ENCODE measurements at places on chromosomes 3 and 15.

GRCh38 chr15:24772266-24772665, 96.7 kb downstream of the NPAP1 start:
- DNase-seq = no peak

- no peak for DNase-seq
Measured at GRCh38 chr15:55344206-55344605, 25.2 kb downstream of the PIGB start.

GRCh38 chr3:157533298-157534070, 30.3 kb upstream of the VEPH1 start:
- DNase-seq = no peak

DNA sequence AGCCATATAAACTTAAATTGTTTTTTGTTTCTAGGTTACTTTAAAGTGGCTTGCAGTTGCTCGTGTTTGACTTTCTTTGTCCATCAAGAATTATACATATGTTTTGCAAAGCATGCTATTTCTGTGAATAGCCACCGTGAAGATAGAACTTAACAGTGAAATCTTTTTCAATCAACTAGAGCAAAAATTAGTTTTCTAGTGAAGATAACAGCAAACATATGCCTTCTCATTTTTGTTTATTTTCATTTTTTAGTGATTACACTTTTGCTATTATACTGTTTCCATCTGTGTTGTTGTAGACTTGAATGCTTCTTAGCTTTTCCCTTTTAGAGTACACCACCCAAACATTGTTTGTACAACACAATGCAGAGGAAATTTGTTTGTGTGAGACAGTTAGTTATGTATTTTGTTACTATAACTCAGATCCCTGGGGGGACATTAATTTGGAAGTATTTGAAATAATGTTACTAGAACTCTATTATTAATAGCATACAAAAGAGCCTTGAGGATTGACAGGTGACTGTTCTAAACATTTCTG, 62.8 kb downstream of the CRYBG3 start:
- DNase-seq = no peak

GRCh38 chr3:106299300-106300098, 430.7 kb upstream of the CBLB start:
- peak; percentile 44 for DNase-seq

DNA sequence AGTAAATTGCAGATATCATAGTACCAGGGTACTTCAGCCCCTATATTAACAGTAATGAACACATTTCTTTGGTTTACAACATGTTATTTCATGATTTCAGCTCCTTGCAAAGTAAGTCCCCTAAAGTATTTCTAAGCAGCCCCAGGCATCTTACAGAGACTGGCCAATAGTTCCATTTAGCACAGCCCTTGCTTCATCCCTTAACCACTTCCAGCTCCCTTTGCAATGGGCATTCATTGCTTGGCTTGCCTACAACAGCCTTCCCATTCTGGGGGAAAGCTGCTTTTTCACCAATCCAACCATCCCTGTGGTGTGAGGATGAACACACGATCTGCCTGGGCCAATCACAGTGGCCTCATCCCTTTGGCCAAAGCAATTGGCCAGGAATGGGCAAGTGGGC, 67.2 kb upstream of the XCR1 start:
- DNase-seq = no peak

- no peak for DNase-seq
Measured at GRCh38 chr3:76954412-76954811, 85.5 kb upstream of the ROBO2 start.

GRCh38 chr15:92797168-92798052, 102.7 kb upstream of the CHD2 start:
- DNase-seq = peak; percentile 87

DNA sequence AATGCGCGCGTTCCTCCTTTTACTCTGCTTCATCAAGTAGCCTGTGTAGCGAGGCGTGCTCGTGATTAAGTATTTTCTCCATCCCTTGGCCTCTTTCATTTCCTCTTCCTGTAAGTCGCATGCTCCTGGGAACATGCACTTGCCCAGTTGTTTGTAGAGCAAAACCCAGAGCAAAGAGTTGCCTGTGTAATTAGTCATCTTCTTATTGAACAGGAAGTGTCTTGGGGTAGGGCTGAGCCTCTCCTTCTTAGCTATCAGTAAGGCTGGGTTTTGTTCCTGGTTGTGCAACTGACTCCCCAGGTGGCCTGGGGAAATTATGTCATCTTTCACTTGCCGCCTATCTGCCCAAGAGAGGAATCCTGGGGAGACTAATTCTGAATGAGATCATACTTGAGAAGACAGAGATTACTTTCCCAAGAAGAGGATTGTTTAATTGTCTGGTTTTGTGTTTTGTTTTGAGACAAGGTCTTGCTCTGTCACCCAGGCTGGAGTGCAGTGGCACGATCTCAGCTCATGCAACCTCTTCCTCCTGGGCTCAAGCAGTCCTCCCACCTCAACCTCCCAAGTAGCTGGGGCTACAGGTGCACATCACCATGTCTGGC, 14.9 kb downstream of the LIPH start:
- peak; percentile 75 for DNase-seq

DNA sequence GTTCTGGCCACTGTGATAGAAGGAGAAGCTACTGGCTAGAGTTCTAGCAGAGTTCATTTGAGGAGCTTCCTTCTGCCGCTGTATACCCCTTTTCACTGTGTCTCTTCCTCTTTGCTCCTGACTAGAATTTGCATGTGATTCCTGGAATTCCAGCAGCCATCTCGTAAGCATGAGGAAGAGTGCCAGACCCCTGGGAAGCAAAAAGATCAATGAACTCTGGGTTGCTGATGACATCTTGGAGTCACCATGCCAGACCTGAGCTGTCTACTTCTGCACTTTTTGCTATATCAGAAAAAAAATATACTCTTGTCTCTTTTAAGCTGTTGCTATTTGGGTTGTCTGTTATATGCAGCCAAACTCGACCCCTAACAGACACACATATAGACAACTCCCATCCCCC, 3.7 kb upstream of the ADAMTS17 start:
- no peak for DNase-seq

- DNase-seq = no peak
Measured at GRCh38 chr3:54906763-54907162, 21.1 kb downstream of the LRTM1 start.

- DNase-seq = no peak
Measured at GRCh38 chr3:170725285-170725731, 139.4 kb upstream of the SLC7A14 start.

- DNase-seq = no peak
Measured at GRCh38 chr15:60830479-60830878, 351.5 kb upstream of the ICE2 start.

- no peak for DNase-seq
Measured at GRCh38 chr15:83734487-83734886, 80.6 kb downstream of the ADAMTSL3 start.

DNA sequence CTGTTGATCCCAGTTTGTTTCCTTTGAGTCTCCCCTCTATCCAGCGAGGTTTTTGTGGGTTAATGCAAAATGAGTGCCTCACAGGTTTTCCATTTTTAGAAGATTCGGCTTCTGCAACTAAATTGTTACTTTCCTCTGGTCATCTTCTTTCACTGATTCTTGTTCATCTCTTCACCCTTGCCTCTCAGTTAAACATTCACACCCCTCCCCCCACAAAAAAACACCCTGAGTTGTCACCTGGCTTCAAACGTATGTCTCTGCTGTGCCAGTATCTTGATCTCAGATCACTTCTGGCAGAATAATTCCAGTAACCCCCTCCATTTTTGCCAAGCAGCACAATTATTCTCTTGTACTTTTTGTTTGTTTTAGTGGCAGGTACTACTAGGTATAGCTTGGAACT, 12.3 kb upstream of the CLDN16 start:
- no peak for DNase-seq

- DNase-seq = no peak
Measured at GRCh38 chr15:35479423-35479822, 66.5 kb downstream of the DPH6 start.

GRCh38 chr15:50280271-50280670, 14.7 kb upstream of the HDC start:
- DNase-seq = no peak

DNA sequence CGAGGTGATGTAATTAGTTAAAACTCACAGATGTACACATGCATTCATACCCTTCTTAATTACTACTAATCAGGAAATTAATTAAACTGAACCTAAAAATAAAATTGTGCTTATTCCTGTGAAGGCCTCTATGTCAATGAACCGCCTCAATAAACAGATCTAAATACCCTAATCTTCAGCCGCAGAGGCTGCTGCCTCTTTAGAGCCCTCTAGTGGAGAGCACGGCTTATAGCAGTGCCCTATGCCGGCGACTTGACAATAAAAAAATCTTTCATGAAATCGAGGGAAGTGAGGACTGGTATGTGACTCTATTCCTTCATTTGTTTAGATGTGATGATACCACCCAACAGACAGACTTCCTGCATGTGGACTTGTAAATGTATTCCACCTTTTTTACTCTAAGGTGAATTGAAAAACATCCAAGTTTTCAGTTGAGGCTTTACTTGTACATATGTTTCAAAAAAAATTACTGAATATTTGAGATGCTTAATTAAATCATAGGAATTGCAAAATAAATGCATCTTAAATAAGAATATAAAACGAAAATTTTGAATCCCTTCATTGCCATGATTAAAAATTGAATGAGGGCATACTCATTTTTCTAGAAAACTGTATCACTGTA, 8.3 kb upstream of the EPHA3 start:
- DNase-seq = no peak

DNA sequence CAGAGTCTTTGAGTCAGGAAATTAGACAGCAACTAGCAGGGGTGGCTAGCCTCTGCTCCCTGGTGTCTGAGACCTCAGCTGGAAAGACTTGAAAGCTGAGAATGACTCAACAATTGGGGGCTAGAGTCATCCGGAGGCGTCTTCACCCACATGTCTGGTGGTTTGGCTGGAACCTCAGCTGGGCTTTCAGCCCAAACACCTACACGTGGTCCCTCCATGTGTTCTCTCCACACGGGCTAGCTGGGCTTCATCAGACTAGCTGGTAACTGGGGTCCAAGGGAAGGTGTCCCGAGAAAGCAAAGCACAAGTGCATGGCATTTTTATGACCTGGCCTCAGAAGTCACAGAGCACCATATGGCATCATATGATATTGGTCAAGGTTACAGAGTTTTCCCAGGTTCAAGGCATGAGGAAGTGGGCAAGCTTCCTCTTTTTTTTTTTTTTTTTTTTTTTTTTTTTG, 19.9 kb upstream of the ABHD2 start:
- DNase-seq = peak; percentile 64

- no peak for DNase-seq
Measured at GRCh38 chr15:74855857-74856256, 12.9 kb upstream of the ULK3 start.

- no peak for DNase-seq
Measured at GRCh38 chr15:40696228-40696627, 1.3 kb downstream of the RAD51 start.

GRCh38 chr3:133966954-133967353, 62.8 kb downstream of the SLCO2A1 start:
- no peak for DNase-seq

GRCh38 chr3:188915127-188915526, 256.6 kb upstream of the TPRG1 start:
- DNase-seq = no peak

- DNase-seq = no peak
Measured at GRCh38 chr3:147269907-147270306, 136.4 kb downstream of the ZIC4 start.

DNA sequence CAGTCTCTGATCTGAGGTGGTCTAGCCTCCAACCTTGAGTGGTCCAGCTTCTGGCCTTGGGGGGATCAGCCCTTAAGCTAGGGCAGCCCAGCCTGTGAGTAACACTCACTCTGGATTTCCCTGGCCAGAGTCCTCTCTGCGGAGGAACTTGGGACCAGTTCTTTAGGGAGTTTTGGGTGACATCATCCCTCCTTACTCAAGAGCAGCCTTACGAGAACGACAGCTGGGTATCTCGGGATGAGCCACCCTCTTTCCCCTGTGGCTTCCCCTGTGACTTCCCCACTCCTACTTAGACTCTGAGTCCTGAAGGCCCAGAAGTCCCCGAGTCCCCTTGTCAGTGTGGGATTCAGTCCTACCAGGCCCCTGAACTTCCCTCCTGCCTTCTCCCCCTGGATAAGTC, 10.2 kb upstream of the PLXND1 start:
- DNase-seq = no peak

DNA sequence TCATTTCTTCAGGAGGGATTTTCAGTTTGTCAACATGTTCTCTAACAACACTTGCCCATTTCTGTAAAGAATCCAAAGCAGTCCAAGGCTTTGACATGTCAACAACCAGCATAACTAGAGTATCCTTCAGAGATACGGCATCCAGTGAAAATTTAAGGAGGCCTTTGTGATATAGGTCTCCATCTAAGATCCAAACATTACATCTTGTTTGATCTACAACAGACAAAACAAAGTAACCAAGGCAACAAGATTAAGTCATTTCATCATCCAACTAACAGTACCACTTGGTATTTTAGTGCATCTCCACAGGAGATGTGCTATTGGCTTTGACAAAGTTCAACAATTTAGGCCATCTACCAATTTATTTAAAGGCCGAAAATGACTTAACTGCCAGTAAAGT, 25.8 kb downstream of the DYNC1LI1 start:
- no peak for DNase-seq

- DNase-seq = no peak
Measured at GRCh38 chr15:74763416-74763815, 14.8 kb downstream of the CYP1A2 start.

DNA sequence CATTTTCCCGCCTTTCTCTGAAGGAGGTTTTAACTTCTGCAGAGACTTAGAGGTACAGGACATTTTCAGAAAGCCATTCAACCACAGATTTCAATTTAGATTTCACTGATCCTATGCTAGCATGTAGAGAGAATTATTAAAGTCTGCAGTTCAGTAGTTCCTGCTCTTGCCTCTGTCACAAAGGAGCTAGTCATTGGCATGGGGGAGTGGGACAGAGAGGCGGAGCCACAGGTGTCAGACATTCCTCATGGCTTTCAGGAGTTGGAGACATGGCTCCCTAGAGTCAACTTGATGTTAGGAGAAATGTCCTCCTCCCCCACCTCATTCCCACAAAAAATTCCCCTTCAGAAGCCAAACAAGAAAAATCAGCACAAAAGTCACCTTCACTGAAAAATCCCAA, 66.0 kb upstream of the SIAH2 start:
- no peak for DNase-seq

- no peak for DNase-seq
Measured at GRCh38 chr15:48754011-48754410, 56.9 kb downstream of the CEP152 start.

- DNase-seq = no peak
Measured at GRCh38 chr3:126154391-126155279, 25.8 kb downstream of the ALDH1L1 start.

DNA sequence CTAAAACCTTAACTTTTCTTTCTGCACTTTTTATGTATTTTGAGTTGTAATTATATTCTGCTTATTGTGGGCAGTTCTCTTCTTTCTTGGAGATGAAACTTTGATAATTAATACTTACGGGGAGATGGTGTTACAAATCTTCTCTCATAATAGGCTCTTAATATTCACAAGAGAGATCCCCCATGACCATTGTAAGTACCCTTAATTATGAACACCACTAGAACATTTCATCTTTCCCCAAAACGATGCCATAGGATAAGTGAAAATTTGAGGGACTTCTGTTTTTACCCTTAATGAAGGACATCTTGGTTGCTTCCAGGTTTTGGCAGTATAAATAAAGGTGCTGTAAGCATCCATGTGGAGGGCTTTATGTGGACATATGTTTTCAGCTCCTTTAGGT, 60.7 kb downstream of the PIAS1 start:
- no peak for DNase-seq
